LHCN-M2 (cell line): ENCODE measurements at places on chromosomes 3 and 15. TPM values are rescaled to one million over a fixed set of nuclear protein-coding genes. Genes with fewer than 3 reads are reported as not detected.
A peak's percentile ranks its signal among the peaks of the same experiment; 100 is the strongest.

DNA sequence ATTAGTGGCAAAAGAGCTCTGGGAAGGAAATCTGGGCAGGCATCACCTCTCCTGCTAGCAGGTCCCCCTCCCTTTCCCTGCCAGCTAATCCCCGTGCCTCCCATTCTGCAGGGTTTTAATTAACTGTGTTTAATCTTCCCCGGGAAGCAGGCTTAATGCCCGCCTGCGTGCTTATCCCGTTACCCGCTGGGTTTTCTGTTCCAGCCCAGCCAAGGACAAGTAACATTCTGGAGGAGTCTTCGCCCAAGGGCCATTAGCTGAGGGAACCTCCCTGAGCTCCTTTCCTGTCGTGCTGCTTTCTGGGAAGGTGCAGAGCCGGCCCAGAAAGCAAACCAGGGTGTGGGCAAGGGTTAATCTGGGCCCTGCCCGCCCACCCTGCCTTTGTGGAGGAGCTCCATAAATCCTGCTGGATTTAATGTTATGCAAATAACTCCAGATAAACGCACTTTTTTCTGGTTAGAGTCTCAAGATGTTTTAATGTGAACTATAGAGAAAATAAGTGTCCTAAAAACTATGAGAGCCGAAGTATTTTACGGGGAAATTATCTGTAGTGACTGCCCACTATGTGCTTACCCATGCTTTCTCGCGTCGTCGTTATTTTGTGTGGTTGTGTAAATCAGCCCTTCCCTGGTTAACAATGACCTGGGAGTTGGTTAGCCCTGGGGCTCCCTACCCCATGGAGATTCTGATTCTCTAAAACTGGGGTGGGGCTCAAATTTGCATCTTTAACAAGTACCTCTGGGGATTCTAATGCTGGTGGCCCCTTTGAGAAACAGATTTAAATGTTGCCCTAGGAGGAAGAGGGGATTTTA, 25.9 kb downstream of the TRIM71 start:
- DNase-seq, result no peak

The ARL8B gene
- total RNA-seq, result 45.3 and 56.7 TPM in 2 replicates

- no peak for DNase-seq
These were observed 11.3 kb downstream of the USF3 start for GRCh38 chr3:113685124-113685523.

GRCh38 chr3:81666502-81667121, 94.8 kb downstream of the GBE1 start:
- peak; percentile 36 for DNase-seq

- no peak for DNase-seq
These were observed 358.4 kb upstream of the LMCD1 start for GRCh38 chr3:8143186-8143585.

- peak; percentile 79 for DNase-seq
These were observed 1.8 kb downstream of the IFT122 start for GRCh38 chr3:129441782-129442181.

DNA sequence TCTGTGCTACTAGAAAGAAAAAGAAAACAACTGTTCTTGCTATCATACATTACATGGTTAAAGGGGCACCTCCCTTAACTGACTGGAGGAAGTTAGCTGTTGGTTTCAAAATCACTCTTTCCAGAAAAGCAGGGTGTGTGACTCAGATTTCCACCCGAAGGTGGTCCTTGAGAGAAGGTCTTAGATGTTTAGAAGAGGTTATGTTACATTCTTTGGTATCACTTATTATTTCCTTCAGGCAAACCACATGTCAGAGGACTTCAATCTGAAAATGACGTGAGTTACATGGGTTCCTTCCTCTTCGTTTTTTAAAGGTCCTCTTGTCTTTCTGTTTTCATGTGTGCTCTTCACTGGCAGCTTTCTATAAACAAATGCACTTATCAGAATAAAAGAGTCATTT, 307.9 kb upstream of the CBLB start:
- DNase-seq, result peak; percentile 5

GRCh38 chr3:117408811-117409210, 699.2 kb downstream of the TUSC7 start:
- no peak for DNase-seq

The ANKRD63 gene
- total RNA-seq, result not detected in 2 replicates
